Natural killer cell (primary cell): ENCODE measurements at places on chromosomes 2 and 18. TPM values are rescaled to one million over a fixed set of nuclear protein-coding genes. Genes with fewer than 3 reads are reported as not detected.

DNA sequence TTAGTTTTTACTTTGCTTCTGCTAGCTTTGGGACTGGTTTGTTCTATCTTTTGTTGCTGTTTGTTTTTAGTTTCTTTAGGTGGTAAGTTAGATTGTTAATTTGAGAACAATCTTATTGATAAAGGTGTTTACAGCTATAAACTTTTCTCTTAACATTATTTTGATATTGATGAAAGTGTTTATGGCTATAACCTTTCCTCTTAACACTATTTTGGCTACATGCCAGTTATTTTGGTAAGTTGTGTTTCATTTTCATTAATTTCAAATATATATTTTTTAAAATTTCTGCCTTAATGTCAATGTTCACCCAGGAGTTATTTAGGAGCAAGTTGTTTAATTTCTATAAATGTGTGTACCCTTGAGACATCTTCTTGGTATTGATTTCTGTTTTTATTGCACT lies 229.6 kb upstream of the SYT4 start:
- DNase-seq = no peak

GALR1 gene
- total RNA-seq = not detected

DNA sequence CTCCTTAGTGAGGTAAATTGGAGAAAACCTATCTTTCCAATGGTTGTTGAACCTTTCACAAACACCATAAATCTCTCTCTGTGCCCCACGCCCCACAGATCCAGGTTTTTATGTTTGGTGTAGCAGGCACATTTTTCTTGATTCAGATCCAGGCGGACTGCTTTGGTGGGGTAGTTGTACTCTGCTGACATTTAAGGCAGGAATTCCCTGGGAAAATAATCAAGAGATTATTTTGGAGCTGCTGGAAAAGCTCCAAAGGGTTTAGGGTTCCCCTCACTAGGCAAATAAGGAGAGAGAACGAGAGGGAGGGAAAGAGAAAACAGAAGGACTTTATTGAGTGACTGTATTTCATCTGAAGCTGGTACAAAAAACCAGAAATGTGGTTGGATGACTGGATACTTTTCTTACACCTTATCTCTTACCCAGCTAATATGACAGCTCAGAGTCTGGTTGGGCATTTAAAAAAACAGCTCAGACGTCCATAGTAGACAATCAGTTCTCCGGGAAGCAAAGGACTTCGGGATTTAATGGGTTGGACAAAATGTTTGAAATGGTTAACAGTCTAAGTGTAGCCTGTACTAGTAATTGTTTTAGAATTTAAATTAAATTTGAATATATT lies 3.6 kb upstream of the AQP4 start:
- DNase-seq = no peak

GRCh38 chr2:183267148-183267827 lies 143.0 kb downstream of the NUP35 start:
- DNase-seq = no peak

ZNF396 gene
- total RNA-seq = 1.2 TPM

- no peak for DNase-seq
Observed at GRCh38 chr2:208280234-208280633, 14.2 kb downstream of the PIKFYVE start.

- no peak for DNase-seq
Observed at GRCh38 chr18:31446854-31447253, 687 bp upstream of the DSG3 start.

RRM2 gene
- 22.1 TPM for total RNA-seq

- no peak for DNase-seq
Observed at GRCh38 chr18:50947899-50948298, 19.9 kb upstream of the ELAC1 start.

GRCh38 chr2:109168716-109169115 lies 39.7 kb downstream of the SH3RF3 start:
- DNase-seq = no peak

DNA sequence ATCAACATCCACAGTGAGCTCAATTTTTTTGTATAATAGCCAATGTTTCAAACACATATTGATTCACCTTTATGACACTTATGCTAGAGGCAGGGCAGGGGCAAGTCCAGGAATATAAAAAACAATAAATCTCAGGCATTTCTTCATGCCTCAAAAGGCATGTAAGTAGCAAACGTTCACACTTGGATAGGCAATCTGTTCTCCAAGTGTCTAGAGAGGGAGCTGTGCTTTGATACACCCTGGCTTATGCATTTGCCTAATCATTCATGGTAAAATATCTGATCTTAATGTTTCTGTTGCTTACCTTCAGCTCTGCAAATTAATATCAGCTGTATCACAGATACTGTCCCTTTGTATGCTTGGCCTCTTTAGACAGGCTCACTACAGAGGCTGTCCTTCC lies 464.5 kb upstream of the SETBP1 start:
- DNase-seq = no peak

NT5C1B gene
- total RNA-seq = not detected

- DNase-seq = no peak
Observed at GRCh38 chr18:2237706-2238105, 333.6 kb downstream of the METTL4 start.

DNA sequence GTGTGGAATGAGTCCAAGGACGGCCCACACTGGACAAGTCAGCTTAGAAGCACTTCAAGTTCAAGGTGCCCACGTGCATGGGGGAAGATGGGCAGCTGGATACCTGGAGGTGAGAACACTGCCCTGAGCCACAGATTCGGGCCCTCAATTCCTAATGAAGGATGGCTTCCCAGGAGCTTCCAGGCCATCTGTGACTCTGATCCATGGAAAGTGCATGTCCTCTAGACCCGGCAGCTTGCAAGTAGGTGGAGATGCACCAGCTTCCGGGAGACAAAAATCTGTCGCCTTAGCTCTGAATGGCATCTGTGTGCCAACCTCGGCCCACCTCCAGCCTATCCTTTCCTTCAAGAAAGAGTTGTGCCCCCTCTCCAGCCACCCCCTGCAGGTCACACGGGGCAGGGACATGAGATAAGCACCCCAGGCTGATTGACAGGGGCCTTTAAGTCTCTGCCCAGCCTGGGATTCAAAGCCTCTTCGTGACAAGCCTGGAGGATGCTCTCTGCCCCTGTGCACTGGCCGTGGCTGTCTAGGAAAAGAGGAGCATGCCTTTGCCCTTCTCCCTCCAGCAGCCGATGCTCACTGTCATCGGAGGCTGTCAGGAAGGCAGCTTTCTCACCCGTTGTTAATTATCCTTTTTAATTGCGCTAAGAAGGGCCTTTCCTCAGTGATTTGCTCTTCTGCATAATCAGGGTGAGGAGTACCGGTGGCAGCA lies 65.5 kb downstream of the BIN1 start:
- no peak for DNase-seq

- no peak for DNase-seq
Observed at GRCh38 chr2:100107906-100108647, 34.3 kb downstream of the AFF3 start.

DNA sequence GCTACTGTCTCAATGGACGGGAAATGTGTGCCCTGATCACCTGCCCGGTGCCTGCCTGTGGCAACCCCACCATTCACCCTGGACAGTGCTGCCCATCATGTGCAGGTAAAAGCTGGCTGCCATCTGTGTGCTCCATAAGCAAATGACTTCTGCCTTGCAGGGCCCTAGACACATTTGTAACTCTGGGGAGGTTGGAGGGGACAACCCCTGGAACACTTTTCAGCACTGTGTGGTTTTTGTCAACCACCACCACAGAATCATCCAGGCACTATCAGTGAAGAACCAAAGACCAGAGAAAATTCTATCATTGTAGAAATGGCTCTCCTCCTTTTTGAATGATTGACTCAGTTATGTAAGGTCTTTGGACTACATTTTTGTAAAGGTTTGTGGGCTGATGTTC lies 84.3 kb downstream of the FEZ2 start:
- DNase-seq = no peak

RAD51AP2 gene
- total RNA-seq = not detected

DNA sequence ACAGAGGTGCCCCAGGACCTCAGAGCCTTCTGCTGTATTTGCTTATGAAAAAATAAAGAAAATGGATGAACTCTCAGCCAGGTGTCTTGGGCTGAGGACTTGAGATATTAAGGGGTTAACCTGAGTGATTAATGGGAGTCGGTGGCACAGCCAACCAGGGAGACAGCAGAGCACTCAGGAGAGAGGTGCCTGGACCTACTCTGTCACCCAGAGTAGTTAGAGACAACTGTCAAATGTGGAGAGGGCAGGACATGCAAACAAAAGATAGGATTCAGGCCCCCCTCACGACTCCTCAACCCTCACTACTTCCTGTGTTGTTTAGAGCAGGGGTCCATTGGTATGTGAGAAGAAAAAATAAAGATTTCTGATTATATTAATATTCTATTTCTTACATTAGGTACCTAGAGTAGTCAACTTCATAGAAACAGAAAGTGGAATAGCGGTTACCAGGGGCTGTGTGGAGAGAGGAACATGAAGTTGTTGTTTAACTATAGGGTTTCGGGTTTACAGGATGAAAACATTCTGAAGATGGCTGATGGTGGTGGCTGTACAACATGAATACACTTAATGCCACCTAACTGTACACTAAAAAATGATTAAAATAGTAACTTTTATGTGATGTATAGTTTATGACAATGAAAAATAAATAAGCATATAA lies 28.6 kb upstream of the CETN1 start:
- no peak for DNase-seq

CWC22 gene
- 16.1 TPM for total RNA-seq

GRCh38 chr2:32932825-32933755 lies 13.7 kb upstream of the LTBP1 start:
- no peak for DNase-seq

DNA sequence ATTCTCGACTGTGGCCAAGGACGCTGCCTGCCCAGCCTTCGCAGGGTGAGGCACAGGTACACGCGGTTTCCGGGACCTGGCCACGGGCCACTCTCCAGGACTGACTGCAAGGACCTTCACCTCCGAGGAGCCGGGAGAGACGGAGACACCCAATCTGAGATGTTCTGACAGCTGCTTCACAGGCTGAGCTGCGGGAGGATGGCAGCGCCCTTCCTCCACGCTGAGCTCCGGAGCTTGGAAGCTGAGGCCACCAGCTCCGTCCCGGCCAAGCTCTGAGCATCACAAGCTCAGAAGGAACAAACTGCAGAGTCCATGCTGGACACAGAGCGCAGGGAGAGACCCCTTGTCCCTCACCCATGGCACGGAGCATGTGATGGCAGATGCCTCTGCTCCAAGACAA lies 71.1 kb upstream of the CTDP1 start:
- no peak for DNase-seq

- DNase-seq = no peak
Observed at GRCh38 chr2:190762566-190762965, 113.7 kb downstream of the NAB1 start.

DNA sequence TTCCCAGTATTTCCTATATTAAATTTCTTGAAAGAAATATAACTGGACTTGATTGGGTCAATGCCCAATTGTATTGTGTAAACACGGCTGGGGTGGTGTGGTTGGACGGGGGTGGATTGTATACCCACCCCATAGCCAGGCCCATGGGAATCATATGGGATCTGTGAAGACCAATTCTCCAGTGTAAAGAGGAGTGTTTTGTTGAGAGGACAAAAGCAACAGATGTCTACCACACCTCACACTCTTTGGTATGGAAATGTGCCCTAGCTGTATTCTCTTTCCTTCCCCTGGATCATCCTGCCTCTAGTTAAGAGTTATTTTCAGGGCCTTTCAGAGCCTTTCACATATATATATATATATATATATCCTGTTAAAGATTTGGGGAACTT lies 57.5 kb upstream of the TGIF1 start:
- DNase-seq = no peak

DNA sequence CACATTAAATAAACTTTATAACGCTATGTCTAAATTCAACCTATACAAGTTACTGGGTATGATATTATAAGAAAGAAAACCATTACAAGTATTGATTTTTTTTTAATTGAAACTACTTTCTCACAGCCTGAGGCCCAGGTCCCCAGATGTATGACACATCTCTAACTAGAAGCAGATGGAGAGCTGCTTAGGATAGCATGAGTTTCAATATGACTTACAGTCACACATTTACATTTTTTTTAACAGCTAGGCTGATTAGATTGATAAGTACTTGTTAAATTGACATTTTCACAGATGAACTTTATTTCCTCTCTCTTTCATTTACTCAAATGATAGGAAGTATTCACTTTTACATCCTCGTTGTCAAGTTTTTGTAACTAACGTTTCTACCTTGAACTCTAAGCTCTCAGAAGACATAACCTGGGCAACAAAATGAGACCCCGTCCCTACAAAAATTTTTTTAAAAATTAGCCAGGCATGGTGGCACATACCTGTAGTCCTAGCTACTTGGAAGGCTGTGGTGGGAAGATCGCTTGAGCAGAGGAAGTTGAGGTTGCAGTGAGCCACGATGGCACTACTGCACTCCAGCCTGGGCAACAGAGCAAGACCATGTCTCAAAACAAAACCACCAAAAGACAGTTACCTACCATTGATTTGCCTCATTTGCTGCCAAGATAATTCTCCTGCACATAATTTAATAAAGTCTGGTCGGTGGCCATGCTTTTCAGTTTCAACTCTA lies 52.4 kb downstream of the STK39 start:
- DNase-seq = peak; percentile 58

DNA sequence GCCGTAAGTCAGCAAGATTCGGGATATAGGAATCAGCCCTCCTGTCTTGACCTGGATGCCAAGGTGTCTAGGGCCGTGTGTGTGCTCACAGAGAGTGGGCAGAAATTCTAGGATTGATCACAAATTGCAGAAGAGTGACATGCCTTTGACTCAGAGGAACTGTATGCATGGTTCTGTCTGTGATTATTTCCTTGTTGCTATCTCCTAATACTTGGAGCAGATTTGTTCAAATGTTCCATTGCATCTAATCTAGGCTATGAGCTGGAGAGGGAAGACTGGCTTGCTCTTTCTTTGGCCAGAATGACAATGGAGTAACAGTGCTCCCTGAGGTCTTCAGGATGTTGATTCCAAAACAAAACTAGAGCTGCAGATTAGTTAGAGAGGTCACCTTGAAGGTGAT lies 115.0 kb downstream of the EN1 start:
- DNase-seq = no peak

DNA sequence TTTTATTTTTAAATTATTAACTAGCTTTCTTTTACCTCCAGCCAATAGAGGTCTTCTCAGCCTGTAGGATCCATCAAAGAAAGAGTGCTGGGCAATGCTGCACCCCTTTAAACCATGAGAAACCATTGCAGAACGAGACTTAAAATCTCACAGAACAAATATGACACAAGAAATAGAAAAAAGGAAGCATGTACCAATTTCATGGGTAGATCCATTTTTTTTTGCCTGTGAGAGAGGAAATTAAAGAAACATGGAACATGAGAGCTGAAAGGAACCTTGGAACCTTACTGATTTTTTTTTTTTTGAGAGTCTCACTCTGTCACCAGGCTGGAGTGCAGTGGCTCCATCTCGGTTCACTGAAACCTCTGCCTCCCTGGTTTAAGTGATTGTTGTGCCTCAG lies 14.0 kb downstream of the HRH4 start:
- DNase-seq = no peak
